ENCODE measurements at places on chromosomes 11 and 22.

GRCh38 chr11:3893311-3893710 is 37.8 kb downstream of the STIM1 start:
- DNase-seq: no peak

GRCh38 chr22:36196254-36197064 is 5.2 kb downstream of the APOL4 start:
- DNase-seq: no peak

GRCh38 chr11:110446061-110446460 is 16.3 kb downstream of the FDX1 start:
- DNase-seq: no peak

- DNase-seq: peak; percentile 18
These were observed 144.9 kb downstream of the HIPK3 start for GRCh38 chr11:33402066-33402465.

- DNase-seq: no peak
These were observed 2.9 kb upstream of the HTATIP2 start for GRCh38 chr11:20360650-20361049.

DNA sequence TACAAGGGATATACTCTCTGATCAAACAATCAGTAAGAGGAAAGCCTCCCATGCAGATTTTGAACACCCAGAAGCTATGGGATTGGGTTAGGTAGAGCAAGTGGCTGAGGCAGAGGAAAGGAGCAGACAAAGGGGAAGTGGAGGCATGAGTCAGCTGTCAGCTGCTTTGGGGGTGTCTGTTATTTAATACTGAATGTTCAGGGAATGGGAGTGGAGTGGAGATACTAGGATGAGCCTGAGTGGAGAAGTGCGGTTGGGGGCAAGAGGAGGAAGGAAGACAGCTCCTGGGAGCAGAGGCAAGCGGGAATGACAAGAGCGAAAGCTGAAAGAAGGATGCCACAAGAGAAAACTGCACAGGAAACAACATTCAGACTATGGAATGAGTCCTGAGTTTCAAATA is 22.7 kb upstream of the TMPRSS5 start:
- DNase-seq: no peak

DNA sequence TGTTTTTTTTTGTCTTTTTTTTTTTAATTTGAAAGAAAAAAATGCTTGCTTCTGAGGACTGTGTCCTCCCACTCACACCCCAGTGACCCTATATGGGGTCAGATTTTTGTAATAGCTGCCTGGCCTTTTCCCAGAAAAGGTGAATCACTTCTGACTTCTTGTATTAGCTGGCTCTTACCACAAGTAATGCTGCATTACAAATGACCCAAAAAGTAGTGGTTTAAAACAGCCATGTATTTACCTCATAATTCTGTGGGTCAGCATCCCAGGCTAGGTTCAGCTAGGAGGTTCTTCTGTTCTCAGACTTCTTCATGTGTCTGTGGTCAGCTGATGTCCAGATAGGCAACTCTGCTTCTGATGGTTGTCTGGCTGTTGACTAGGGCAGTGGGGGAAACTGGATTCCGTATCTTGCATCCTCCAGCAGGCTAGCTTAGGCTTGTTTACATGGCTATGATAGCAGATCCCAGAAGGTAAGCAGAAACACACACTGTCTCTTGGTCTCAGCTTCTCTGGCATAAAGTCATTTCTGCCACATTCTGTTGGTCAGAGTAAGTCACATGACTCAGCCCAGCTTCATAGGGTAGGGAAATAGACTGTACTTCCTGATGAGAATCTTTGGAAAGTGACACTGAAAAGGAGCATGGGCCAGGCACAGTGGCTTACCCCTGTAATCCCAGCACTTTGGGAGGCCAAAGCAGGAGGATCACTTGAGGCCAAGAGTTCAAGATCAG is 19.5 kb downstream of the LHFPL7 start:
- DNase-seq: no peak

DNA sequence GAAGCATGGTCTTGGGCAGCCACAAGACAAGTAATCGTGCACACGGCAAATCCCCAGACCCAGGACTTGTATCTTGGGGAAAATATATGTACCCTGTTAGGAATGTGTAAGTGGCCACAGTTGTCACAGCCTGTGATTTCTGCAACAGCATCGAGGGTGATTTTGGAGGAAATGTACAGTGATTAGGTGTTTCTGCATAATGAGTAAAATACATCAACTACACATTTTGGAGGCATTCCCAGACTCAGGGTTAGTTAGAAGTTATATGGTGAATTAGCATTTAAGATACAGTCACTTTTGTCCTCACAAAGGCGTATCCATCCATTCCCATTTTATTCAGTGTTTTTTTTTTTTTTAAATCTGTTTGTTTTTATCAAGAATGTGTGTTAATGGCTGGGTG is 28.4 kb downstream of the SUSD2 start:
- no peak for DNase-seq

DNA sequence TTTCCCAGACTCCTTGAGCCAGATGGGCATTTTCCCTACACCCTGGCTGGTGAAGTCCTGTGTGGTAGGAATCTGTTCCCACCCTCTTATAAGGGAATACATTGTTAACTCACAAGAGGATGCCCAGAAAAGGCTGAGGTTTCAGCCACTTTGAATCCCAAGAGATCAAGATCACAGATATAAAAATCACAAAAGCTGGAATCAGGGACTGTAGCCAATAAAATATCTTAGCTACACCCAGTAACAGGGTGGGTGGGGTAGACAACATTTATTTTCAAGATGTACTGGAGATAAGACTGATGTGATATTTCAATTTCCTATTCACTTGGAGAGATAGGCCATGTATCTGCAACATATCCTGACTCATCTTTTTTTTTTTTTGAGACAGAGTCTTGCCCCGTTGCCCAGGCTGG is 50.3 kb downstream of the COPB1 start:
- DNase-seq: no peak

DNA sequence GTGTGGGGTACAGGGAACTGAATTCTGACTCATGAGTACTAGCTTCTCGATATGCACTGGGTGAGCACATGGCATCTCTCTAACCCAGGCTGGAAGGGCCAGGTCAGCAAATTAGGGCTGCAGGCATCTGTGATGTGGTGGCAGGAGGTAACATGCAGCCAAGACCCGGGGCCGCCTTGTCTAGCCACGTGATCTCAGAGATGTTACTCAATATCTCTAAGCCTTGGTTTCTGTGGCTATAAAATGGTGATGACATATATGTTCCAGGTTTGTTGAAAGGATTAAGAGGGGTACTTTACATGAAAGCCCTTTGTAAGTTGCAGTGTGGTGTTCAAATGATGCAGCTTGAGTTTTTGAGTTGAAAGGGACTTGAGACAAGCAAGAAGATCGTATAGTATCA is 3.2 kb downstream of the ST14 start:
- DNase-seq: no peak

DNA sequence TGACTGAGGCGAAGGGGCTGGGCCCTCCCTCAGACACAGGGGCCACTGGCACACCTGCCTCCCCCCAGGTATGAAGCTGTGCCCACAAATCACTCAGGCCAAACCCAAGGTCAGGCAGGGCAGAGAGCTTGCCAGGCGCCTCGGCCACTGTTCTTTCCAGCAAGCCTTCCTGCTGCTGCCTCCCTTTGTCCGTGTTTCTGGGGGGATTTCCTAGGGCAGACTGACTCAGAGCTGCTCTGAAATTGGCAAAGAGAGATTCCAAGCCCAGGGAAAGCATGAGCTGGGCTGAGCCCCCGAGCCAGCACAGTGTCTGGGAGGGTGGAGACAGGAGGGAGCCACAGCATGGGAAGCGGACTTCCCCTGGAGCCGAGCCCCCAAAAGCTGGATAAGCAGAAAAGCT is 33.2 kb downstream of the PPP2R1B start:
- DNase-seq: no peak

- no peak for DNase-seq
These were observed 70.5 kb downstream of the FEZ1 start for GRCh38 chr11:125425601-125426000.

DNA sequence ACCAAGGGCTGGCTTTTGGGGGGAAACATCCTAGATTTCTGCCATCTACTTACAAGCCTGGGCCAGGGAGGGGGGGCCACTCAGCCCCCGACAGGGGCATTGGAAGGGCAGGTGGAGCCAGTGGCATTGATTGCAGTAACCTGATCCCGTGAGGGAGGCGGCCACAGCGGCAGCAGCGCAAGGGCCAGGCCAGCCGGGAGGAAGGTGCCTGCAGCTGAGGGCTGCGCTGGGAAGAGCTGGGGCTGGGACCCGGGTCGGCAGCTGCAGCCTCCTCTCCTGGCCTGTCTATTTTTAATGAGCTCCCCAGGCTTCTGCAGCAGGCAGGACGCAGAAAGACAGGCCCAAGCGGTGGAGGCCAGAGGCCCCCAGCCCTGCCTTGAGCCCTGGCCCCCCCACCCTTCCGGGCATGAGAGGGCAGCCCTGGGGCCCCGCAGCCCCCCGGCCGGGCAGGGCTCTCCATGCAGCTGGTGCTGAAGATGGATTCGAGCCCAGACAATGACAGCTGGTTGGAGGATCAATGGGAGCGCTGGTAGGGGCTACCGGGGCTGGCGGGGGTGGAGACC is 10.6 kb downstream of the FREY1 start:
- DNase-seq: peak; percentile 75

DNA sequence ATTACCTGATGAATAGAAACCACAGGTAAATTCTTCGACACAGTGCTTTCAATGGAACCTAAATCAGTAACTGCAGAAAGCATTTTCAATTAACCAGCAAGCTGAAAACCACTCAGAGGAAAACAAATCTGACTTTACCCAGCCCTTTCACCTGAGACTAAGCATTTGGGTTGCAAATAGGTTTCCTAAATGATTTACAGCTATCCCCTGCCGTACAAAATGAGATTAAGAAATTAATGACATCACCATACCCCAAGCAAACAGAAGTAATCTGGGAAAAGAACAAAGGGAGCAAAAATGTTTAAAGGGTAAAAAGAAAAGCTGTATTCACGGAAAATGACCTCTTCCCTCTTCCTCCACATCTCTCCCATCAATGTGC is 584 bp downstream of the NOX4 start:
- DNase-seq: no peak

DNA sequence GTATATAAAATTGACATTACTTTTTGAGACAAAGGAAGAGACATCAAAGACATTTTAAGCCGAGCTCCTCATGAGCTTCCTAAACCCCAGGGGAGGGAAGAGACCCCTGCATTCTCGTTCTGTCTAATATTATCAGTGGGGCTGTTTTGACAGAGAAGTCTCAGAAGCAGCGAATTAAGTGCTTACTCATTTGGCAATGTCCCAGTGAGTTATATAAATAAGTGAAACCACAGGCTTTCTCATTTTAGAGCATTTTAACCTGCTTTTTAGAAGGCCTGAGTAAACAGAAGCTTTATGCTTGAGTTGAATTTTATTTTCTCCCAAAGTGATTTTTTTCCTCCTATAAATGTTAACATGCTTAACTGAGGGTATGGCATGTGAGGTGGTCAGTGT is 23.2 kb upstream of the C1QTNF4 start:
- DNase-seq: no peak

DNA sequence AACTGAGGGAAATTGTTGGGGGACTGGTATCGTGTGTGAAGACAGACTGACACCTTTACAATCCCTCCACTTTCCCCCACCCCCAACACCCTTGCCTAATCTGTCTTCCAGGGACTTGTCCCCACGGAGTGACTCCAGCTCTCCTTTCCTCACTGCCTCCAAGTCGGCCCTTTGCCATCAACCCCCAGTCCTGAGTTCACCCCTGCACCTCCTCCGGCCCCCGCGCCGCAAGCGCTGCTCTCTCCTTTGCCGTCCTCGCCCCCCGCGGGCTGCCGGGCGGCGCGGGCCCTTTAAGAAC is 183 bp upstream of the ABCG4 start:
- no peak for DNase-seq

DNA sequence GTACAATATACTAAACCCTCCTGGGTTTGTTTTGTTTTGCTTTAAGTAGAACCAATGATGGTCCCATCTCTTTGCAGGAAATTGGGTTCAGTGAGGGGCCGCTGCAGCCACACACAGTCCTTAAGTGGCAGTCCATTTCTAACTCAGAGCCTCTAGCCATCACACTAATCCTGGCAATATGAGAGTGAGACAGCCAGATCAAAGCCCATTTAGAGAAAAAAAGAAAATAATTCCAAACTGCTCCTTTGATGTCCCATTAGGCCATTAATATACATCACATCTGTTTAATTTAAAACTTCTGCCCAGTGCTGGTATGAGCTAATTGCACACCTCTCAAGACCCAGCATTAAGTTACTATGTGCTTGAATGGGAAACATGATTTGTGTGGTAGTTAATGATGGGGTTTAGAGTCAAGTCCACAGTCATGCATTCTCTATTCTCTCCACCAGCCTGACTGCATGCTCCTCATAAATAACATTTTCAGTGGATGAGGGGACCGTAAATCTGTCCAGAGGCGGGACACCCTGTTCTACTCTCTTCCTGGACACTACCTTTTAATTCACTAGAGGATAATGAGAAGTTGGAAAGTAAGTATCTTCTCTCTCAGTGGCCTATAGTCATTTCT is 53.8 kb upstream of the BIRC3 start:
- DNase-seq: no peak

GRCh38 chr22:38504731-38505540 is 1.2 kb downstream of the DDX17 start:
- no peak for DNase-seq
